ENCODE measurements at places on chromosomes 11 and 22.
A peak's percentile ranks its signal among the peaks of the same experiment; 100 is the strongest.

- peak; percentile 4 for DNase-seq
Measured at GRCh38 chr11:33633251-33634003, 67.2 kb downstream of the C11orf91 start.

- no peak for DNase-seq
Measured at GRCh38 chr22:50114221-50115021, 24.6 kb downstream of the MOV10L1 start.

GRCh38 chr11:75777461-75778110, 9.0 kb downstream of the DGAT2 start:
- DNase-seq: peak; percentile 75

DNA sequence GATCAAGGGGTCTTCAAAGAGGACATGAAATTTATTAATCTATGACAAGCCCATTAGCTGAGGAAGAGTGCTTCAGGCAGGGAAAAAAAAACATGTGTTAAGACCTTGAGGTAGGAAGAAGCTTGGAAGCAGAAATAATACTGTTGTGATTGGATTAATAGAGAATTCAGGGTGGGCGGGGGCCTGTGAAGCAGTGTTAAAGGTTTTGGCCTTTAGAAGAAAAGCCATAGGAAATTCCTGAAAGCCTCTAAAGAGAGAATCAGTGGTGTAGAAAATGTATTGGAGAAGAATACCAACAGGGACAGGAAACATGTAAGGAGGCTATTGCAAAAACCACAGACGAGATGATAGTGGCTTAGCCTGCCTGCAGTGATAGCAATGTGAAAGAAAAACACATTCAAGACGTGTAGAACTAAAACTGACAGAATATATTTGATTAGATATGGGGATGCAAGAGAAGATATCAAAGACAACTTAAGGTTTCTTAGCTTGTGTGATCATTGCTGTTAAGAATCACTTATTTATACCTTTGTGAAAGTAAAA, 404.4 kb upstream of the ANO3 start:
- no peak for DNase-seq

GRCh38 chr11:35099278-35100012, 39.5 kb upstream of the CD44 start:
- no peak for DNase-seq

Measured in inflammatory macrophage treated with lipopolysaccharide for 4 hours (primary cell).